ENCODE measurements at places on chromosomes 1 and 21.

GRCh38 chr1:245953876-245954660 lies 553.0 kb downstream of the SMYD3 start:
- DNase-seq = no peak

- DNase-seq = no peak
Observed at GRCh38 chr1:22527122-22527521, 36.2 kb upstream of the EPHA8 start.

DNA sequence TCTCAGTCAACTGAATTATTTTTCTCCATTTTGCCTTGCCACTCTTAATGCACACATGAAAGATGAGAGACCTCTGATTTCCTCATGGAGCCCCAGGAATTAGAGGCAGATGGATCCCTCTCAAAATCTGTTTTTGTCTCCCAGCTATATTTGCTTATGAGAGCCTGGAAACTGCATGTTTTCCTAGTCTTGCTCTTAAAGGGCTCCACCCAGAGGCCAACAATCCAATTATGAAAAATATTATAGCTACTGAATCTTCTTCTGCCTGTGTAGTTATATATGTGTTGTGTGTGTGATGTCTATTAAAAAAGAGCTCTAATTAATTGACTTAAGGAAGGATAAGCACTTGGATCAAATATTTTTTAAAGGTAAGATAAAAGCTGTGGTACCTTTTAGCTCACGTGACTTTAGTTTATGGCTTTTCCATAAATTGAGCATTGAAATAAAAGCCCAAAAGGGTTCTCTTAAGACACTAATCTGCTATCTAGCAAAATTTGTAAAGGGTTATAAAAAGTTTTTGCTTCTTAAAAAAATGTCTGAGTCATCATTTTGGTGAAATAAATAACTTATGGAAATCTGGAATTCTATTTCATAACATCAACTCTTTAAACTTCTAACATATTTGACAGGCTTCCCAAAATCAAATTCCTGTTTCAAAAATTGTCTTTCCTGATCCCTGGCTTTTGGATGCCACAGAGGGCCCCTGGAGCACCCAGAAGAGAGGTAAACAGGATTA lies 31.2 kb upstream of the TSPEAR start:
- DNase-seq = no peak

- no peak for DNase-seq
Observed at GRCh38 chr21:41775149-41775472, 8.3 kb upstream of the RIPK4 start.

- no peak for DNase-seq
Observed at GRCh38 chr1:43008115-43009060, 49.7 kb upstream of the SLC2A1 start.

DNA sequence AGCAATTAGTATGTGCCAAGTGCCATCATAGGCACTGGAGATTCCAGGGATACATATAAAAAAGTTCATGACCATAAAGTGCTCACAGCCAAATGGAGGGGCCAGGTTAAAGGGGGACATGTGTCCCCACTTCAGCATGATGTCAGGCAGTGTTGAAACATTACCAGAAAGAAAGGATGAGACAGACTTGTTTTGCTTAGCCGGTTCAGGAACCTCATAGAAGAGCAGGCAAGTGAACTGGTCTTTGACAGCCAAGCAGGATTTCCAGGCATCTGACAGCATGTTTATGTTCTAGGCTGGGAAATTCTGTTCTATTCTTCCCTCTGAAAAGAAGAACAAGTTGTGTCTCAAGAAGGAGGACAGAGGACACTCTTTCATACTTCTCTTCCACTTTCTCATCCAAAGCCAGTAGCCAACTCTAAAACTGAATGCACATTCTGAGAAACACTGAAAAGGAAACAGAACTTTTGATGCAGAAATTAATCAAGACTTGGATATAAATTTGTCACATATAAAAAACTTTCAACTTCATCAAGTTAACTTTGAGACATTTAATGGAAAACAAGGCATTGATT lies 39.7 kb downstream of the GLUL start:
- no peak for DNase-seq

DNA sequence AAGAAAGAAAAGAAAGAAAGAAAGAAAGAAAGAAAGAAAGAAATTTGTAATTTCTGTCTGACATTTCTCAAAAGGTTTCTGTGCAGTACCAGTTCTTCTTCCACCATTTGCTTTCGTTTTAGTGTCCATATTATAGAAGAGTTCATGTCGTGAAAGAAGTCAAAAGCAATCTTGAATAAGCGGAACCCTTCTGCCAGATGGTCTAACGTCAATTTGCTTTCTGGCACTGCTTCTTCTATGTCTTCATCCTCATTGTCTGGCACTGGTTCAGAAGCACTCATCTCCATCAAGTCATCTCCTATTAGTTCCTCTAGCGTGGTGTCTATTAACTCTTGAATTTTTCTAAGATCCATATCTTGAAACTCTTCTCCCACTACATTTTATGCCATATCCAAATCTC lies 170.0 kb upstream of the KCTD3 start:
- no peak for DNase-seq

DNA sequence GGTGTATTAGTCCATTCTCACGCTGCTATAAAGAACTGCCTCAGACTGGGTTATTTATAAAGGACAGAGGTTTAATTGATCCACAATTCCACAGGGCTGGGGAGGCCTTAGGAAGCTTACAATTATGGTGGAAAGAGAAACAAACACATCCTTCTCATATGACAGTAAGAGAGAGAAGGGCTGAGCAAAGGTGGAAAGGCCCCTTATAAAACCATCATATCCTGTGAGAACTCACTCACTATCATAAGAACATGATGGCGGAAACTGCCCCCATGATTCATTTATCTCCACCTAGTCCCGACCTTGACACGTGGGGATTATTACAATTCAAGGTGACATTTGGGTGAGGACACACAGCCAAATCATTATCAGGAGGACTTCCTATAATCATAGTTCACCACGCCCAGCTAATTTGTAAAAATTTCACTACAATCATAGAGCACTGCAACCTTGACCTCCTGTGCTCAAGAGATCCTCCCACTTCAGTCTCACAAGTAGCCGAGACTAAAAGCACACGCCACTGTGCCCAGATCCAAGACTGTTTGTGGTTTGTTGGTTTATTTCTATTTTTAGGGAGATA lies 164.9 kb downstream of the RERE start:
- DNase-seq = no peak

DNA sequence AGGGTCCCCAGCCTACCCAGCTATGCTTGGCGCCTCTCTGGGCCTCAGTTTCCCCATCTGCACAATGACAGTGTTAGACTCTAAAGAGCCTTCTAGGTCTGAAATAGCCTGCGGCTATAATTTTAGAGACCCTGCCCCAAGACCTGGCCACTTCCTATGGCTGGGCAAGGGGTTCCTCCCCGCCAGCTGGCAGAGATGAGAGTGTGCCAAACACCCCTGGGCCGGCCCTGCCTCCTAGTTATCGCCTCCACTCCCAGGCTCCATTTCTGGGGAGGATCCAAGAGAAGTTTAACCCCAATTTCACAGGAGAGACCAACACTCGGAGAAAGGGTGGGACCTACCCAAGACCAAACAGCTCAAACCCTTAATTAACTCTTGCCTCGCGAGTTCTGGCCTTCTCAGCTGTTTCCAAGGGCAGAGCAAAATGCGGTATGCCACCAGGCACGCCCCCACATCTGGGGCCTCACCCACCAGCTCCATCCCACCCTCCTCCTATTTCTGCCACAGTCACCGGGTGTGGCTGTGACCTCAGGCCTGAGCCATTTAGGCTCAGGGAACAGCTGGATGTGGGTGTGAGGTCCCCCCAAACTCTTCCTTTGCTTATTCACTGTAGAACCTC lies 35.7 kb downstream of the TTC39A start:
- DNase-seq = no peak

GRCh38 chr21:36005018-36005417 lies 55.3 kb downstream of the SETD4 start:
- no peak for DNase-seq

GRCh38 chr21:14617871-14618270 lies 71.8 kb upstream of the SAMSN1 start:
- no peak for DNase-seq

DNA sequence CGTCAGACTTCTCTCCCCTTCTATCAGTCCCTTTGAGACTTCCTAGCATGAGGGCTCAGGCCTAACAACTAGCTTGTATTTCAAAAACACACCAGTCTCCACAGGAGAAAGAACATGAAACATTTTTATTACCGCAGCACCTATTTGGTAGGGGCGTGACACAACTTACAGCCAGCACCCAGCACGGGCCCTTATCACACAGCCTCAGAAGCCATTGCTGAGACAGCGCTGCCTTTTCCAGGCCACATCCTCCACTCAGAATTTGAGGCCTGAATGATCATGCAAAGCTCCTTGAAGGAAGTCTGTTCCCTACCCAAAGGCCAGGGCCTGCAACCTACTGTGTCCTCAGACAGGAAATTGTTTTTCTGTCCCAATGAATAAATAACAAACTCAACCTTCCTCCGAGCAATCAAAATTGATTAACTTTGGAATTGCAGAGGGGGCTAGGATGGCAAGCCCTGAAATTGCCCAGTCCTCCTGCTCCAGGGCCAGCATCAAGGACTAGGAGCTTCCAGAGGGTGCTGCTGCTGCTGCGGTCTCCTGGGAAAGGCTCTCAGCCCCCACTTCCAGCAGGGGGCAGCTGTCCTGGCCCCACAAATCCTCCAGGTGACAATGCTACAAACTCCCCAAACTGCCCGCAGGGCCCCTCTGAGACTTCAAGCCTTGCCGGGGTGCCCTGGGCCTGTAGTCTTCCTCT lies 94.3 kb upstream of the GALNT2 start:
- DNase-seq = no peak

DNA sequence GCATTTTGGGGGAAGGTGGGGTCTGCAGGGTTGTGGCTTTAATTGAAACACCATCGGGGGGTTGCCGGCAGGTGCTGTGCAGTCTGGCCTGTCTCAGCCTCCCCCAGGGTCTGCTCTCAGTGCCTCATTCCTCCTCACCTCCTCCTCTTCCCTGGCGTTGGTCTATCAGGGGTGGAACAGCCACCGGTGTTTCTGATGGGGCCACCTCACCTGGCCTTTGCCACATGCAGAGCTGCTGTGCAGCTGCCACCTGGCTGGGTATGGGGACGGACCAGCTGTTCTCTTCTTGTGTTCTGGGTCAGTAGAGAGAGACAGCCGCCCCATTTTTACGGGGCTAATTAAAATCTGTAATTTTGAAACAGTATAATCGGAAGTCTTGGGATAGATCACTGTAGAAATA lies 53.9 kb downstream of the SPSB1 start:
- no peak for DNase-seq

GRCh38 chr1:29379443-29380073 lies 143.2 kb downstream of the PTPRU start:
- DNase-seq = no peak

DNA sequence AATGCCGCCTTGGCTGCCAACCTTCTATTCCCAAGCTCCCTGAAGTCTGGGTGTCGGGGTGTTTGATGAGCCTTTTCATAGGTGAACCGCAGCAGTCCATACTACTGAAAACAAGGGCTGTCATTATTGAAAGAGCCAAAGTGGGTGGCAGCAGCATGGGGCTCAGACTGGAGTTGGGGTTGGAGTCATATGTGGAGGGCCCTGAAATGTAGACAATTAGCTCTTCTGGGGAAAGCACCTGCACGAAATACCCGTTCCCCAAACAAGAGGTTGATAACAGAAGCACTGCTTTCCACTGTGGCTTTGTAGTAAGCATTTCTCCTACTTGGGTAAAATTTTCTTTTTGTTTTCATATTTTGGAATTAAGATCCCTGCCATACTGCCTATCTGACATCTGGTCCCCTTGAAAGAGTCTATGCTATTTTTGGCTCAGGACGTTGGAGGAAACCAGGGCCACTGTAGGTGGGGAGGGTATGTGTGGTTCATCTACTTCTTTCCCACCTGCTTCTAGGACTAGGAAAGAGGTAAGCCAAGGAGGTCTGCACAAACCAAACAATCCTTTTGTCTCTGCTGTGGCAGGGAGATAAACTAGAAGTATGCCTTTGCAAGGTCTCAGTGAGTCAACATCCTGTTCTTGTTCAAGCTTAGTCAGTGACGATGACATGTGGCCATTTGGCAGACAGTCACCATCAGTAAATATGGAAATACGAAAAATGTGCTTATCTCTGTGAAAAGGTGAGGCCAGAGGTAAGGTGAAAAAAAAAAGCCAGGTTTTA lies 197.0 kb upstream of the UBE2U start:
- no peak for DNase-seq

GRCh38 chr21:41966041-41966833 lies 12.4 kb upstream of the C2CD2 start:
- no peak for DNase-seq

DNA sequence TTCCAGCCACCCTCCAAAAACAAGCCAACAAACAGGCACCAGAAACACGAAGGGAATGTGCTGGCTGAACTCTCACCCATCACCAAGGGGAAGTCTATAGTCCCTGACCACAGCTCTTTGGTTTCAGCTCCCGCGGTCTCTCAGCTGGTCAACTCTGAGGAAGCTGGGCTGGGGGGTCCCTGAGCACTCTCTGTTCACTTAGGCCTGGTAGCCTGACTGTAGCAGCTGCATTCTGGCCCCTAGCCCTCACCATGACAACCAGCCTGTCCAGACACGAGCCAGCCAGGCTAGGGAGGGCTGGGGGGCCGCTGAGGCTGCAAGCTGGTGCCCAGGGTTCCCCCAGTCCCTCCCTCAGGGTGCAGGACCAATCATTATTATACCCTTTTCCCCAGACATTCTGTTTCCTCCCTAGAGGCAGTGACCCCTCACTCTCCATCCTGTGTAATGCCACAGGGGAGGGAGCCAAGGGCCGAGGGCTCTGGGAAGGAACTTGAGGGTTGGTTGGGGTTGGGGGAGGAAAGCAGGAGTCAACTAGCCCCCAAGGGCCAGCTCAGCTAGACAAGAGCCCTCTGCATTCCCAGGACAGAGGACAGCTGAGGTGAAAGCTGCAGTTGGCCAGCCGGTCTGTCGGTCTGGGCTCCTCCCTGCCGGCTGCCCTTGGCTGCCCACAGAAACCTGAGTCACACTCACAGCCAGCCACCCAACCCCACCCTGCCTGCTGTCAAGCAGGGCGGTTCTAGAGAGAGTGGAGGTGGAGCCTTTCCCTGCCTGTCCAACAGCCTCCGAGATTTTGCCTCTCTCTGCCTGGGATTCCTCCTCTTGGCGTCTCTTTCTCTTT lies 1.2 kb upstream of the TRAPPC3 start:
- DNase-seq = peak; percentile 55

- no peak for DNase-seq
Observed at GRCh38 chr1:119679223-119679622, 31.2 kb upstream of the ZNF697 start.

- no peak for DNase-seq
Observed at GRCh38 chr1:193831465-193831864, 645.1 kb upstream of the B3GALT2 start.

GRCh38 chr1:26284597-26285347 lies 4.9 kb downstream of the SH3BGRL3 start:
- peak; percentile 96 for DNase-seq

DNA sequence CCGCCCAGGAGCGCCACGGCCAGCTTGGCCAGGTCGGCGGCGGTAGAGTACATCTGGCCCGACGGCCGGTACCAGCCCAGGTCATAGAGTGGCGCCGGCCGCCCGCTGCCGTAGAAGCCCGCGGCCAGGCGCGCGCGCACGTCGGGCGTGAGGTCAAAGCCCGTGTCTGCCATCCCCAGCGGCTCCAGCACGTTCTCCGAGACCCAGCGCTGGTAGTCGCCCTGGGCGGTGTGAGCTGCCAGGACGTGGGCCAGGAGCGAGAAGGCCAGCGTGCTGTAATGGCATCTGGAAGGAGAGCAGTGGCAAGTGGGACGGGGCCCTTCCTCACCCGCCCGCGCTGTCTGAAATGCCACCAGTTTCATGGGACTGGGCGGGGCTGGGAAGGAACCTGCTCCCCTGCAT lies 18.9 kb downstream of the LACTBL1 start:
- no peak for DNase-seq
